ENCODE measurements at places on chromosomes 2 and 18.

- DNase-seq, result no peak
Measured at GRCh38 chr2:203650860-203651613, 55.4 kb upstream of the CD28 start.

DNA sequence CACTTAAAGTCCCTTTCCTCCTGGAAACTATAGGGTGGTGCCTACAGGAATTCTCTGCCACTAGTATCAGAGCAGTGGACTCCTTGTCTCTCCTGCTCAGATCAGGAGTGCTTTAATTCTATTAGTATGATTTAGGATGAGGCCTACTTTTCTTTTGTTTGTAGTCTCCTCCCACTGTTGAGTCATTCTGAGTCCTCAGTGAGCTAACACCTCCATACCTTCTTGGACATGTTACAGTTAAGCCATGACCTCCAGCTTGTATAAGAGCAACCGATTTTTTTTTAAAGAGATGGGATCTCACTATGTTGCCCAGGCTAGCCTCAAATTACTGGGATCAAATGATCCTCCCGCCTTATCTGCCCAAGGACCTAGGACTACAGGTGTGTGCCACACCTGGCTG, 48.7 kb upstream of the OTOF start:
- no peak for DNase-seq

DNA sequence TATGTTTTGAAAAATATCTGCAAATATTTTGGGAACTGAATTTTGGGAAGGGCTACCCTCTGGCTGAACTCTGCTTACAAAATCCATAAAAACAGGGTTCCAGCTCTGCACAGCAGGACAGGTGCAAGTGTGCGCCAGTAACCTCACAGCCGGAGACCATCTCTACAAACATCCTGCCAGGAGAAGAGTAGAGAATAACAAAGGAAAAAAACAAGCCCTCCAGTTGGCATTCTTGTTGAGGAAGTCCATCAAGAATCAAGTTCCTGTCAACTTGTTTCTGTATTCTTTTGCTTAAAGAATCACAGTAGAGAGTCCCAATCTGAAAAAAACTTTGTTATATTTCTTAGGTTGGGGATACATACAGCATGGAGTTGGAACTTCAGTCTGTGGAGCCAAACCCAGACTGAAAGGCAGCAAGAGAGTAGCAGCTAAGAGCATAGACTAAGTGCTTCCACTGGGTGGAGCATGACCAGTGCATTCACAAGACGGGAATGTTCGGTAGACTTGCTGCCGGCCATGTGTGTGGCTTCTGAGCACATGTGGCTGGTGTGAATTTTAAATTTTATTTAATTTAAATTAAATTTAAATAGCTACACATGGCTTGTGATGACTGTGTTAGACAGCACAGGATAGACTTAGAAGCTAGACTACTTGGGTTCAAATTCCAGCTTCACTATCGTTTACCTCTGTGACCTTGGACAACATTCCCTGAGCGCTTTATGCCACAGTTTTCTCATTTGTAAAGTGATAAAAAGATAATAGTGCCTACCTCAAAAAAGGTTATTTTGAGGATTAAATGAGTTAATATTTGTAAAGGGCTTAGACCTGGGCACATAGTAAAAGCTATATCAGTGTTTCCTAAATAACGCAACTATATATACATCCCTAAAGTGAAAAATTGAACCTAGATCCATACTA, 41.9 kb downstream of the SPTBN1 start:
- no peak for DNase-seq

DNA sequence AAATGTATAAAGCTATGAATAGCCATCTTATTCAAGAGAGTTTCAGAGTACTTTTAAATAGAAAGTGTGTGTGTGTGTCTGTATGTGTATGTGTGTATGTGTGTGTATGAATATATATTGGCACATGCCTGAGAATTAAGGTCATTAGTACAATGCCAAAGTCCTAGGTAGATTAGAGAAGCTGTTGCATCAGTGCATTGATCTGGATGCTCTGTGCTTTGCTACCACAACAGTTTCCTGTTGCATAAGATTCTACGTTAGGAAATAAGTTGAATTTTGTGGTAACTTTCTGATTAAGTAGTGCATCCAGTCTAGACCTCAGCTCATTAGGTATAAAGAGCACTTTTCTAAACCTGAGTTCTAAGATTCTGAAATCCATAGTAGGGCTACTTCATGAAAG, 1102.8 kb upstream of the KLHL29 start:
- DNase-seq, result no peak

- DNase-seq, result no peak
Measured at GRCh38 chr2:181037922-181038321, 57.5 kb downstream of the UBE2E3 start.

DNA sequence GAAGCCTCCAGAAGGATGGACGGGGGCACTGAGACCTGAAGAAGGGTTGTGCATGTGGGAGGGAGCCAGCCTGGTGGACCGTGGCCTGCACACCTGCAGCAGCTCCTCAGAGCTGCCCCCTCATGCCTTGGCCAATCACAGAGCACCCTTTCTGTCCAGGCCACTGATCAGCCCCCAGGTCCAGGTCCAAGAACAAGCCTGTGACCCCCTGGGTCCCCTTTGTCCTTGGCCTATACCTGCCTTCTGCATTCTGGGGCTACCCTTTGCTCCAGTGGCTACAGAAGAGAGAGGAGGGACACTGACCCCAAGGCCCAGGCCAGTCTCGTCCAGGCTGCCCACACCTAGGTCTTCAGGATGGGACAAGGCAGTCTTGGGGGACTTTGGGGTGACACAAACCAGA, 62.2 kb downstream of the AGAP1 start:
- DNase-seq, result no peak

DNA sequence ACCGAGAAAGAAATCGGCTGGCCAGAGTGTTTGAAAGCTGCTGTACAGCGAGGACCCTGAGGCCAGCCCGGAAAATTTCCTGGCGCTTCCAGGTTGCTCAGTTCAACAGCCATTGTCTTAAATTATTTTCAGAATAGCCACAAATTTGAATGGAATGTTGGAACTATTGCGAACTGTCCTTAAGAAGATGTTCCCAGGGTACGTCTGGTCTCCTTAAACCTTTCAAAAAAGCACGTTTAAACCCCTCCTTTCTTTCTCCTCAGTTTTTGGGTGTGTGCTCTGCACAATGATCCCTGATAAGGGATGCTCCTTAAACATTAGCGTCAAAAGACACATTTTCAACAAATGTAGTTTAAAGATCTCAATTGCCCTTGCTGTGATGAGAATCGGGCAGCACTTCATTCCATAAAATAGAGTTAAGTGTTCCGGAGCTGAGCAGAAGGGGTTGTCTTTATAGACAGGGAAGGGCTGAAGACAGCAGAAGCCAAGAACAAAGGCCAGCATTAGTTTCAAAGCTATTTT, 14.5 kb upstream of the LPIN2 start:
- DNase-seq, result no peak

- no peak for DNase-seq
Measured at GRCh38 chr2:850429-850828, 100.2 kb upstream of the SNTG2 start.

- no peak for DNase-seq
Measured at GRCh38 chr18:23738575-23738974, 49.3 kb downstream of the LAMA3 start.

GRCh38 chr2:98914713-98915580, 21.1 kb downstream of the CRACDL start:
- DNase-seq, result no peak

GRCh38 chr18:61470031-61470674, 136.9 kb downstream of the CDH20 start:
- no peak for DNase-seq

DNA sequence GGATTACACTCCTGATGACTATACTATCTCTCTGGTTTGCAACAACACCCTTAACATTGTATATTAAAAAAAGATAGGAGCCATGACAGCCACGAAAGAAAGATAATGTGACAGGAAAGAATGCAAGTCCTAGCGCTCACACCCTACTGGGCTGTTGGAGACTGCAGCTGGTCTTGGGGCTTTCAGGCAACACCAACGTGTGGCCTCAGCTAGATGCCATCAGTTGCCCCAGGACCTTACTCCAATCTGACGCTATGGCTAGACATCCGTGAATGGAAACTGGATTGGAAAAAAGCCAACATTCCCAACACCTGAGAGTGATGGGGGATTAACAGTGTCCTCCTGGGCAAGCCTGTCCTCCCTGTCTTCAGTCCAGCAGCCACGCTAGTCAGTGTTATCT, 357.4 kb upstream of the GULP1 start:
- no peak for DNase-seq

GRCh38 chr2:27746325-27746724, 25.2 kb upstream of the MRPL33 start:
- no peak for DNase-seq

- DNase-seq, result no peak
Measured at GRCh38 chr2:73134471-73134870, 21.7 kb upstream of the RAB11FIP5 start.

DNA sequence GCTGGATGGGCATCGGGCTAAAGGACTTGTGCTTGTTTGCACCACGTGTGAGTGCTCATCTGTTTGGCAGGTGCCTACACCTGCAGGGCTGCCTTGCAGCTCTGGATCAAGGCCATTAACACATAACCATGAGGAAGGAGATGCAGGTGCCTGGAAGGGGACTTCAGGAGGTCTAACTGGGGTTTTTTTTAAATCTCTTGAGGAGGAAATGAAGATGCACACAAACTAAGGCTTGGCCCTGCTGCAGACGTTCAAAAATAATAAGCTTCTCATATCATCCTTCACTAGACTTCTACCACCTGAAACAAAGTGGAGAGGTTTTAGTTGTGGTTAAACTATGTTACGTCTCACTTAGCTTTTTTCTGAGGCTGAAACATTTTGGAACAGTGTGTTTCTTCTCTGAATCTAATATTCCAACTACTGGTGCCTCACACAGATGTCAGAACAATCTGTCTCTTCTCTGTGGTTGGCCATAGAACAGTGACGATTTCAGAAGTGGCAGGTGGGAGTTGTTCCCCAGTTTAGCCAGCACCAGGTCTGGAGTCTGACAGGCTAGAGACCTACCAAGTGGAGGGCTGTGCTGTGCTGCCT, 36.5 kb downstream of the BCL2L11 start:
- no peak for DNase-seq

- DNase-seq, result no peak
Measured at GRCh38 chr18:28984731-28985130, 807.8 kb upstream of the CDH2 start.

DNA sequence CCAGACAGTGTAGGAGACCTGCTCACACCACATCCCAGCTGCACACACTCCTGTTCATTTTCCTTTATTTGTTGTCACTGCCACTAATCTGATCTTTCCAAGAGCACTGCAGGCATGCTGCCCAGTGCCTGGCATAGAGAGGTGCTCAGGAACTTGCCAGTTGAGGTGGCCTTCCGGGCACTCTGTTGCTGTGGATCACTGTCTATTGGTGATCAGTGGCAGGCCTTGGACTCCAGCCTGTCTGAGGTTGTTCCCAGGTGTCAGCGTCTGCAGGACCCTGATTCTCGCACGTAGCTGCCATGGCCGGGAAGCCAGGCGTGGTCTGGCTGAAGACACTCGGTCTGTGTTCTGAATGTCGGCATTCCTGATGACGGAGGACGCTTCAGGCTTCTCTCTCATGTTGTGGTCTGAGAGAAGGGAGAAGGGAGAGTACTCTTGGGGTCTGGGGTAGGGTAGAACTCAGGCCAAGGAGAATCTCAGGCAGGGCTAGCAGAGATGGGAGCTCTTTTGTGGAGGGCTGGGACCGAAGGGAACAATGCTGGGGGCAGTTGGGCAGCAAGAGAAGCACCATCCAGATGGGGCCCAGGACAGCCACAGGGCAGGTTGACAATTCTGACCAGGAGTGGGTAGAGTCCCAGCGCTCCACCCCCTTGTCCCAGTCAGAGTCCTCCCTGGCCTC, 240.9 kb downstream of the MYCN start:
- DNase-seq, result no peak

- DNase-seq, result no peak
Measured at GRCh38 chr2:56749152-56749752, 565.5 kb downstream of the CCDC85A start.

DNA sequence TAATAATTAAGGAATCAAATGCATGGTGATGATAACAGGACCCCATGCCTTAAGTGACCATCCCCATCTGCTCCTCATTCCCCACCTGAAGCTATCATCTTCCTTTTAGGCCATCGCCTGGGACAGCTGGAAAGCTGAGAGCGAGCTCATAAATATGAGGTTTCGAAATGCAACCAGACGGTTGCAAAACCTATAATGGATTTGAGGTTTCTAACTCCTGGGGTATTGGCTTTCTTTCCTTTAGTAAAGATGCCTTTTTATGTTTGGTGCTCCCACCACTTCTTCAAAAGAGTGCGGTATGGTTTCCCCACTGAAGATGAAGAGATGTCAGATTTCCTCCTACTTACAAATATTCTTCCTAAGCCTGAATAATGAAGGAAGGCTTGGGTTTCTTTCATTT, 1589.5 kb upstream of the PIK3C3 start:
- no peak for DNase-seq

DNA sequence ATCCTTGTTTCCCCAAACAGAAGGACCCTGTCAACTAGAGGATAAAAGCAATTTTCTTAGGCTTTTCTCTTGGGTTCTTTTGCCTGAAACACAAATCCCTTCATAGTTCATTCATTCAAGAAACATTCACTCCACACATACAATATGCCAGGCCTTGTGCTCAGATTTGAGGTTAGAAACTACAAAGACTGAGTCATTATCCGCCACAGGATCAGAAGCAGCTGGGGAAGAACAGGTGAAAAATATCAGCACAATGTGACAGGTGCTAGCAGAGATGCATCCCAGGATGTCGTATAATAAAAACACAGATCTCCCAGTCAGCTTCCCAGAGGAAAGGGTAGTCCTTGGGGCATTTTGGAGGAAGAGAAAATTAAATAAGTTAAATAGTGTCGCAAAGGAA, 172.4 kb downstream of the LRATD1 start:
- DNase-seq, result no peak

DNA sequence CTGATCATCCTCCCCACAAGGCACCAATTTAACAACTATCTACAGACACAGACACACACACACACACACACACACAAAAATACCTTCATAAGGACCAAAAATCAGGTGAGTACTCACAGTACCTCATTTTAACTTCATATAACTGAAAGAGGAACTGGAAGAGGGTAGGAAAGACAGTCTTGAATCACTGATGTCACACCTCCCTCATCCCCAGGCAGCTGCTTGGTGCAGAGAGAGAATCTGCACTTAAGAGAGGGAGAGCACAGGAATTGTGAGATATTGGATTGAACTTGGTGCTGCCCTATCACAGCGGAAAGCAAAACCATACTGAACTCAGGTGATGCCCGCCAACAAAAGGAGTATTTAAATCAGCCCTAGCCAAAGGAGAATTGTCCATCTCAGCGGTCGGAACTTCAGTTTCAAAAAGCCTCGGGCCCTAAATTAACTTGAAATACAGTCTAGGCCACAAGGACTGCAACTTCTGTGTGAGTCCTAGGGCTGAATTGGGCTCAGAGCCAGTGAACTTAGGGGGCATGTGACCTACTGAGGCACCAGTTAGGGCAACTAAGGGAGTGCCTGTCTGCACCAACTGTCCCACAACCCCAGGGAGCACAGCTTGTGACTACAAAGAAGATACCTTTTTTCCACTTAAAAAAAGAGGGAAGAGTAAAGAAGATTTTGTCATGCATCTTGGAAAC, 211.1 kb downstream of the LRATD1 start:
- DNase-seq, result no peak

Measured in stimulated activated effector memory CD8-positive, alpha-beta T cell treated with anti-CD3 and anti-CD28 coated beads, Interleukin-12 subunit alpha, Interleukin-12 subunit beta, amount 100 ng/mL, for 72 hours (primary cell).